Iris pigment epithelial cell (primary cell): ENCODE measurements at places on chromosomes 1 and 21.
A peak's percentile ranks its signal among the peaks of the same experiment; 100 is the strongest.

GRCh38 chr1:183033205-183033604 lies 10.0 kb downstream of the LAMC1 start:
- DNase-seq = no peak

- DNase-seq = no peak
These were observed 18.5 kb downstream of the RNASEL start for GRCh38 chr1:182570611-182570970.

GRCh38 chr1:219965285-219966070 lies 37.1 kb upstream of the SLC30A10 start:
- no peak for DNase-seq

- no peak for DNase-seq
These were observed 547 bp downstream of the FOXD2 start for GRCh38 chr1:47438165-47439016.

GRCh38 chr1:208231881-208232661 lies 12.1 kb downstream of the PLXNA2 start:
- peak; percentile 84 for DNase-seq

DNA sequence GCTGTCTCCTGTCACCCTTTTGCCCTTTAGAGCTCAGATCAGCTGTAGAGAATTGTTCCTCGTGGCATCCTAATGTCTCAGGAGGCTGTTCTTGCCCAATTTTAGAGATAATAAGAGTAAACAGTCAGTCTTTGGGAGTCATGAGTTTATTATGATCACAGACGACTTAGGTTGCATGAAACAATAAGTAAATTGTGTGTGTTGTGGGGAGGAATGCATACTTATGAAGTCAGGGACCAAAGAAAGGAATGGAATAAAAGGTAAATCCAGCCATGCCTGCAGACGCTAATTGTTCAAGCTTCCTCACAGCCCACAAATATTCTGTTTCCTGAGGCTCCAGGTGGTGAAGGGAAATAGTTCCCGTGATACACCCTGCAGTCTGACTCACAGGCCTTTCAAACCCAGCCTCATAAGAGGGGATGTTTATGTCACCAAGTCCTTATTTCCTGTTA lies 897 bp downstream of the EPHX4 start:
- DNase-seq = peak; percentile 58

- no peak for DNase-seq
These were observed 166.7 kb downstream of the CLIC6 start for GRCh38 chr21:34835526-34835925.

DNA sequence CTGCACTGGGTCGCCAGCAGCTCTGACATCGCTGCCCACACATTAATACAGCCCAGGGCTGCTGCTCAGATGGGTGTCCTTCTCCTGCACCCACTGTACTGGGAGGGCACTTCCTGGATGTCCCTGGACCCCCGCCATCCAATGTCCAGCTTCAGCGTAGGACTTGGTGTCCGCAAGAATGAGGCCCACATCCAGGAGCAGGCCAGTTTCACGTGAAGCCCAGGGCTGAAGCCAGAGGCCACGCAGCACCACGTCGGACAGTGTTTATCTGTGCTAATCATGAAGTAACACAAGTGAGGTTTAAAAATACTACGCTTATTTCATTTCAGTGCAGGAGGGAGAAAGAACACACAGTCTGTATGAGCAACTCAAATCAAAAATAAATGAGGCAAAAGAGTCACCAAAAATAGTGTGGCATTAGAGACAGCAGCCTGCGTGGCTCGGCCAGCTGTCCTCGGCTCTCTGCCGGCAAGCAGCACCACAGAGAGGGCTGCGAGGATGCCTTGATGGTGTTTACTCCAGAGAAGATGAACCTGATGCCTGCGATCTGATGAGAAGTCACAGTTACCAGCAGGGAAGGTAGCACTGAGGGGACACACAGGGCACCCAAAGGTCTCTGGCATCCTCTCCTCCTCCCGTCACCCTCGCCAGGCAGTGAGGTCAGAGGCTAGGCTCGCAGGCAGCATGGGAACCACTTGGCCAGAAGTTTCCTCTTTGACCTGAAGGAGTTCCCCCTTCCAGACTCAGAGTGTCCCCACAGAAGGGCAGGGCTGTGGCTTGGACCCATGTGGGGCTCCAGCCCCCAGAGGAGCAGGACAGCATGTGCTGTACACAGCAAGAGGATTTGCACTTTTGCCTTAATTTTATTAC lies 22.1 kb upstream of the NPHP4 start:
- DNase-seq = no peak

DNA sequence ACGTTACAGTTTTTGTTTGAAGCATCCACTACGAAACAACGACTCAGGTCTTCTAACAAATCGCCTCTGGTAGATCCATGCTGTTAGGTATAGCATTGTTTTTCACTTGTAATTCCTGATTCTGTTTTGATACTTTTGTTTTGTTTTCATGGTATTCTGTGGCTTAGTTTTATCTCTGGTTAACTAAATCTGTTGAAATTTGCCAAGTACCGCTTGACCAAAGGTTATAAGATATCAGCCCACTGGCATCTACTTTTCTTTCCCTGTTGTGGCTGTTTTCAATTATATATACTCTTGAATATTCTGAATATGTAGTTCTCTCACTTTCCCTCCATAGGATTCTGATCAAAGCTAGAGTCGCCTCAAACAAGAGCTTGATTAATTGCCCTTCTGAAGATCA lies 274.8 kb upstream of the C1orf105 start:
- no peak for DNase-seq

DNA sequence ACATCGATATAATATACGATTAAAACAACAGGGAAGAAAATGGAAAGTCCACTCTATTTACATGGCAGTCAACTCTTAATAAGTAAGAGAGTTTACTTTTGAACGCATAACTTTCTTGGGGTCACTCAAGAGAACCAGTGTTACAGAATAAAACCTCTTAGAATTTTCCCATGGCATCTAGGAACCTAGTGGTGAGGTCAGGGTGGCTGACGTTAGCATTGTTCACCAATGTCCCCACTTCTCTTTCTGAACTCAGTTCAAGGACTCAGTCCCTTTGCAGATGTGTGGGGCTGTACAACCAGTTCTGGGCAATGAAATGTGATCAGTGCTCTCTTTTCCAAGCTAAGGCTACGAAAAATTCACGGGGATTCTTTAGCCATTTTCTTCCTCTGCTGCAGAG lies 2.6 kb upstream of the RNF2 start:
- DNase-seq = no peak

- peak; percentile 19 for DNase-seq
These were observed 68.7 kb upstream of the LRIF1 start for GRCh38 chr1:111032295-111032897.

GRCh38 chr1:245288796-245289195 lies 134.0 kb downstream of the KIF26B start:
- DNase-seq = no peak

GRCh38 chr1:96792220-96792619 lies 70.6 kb downstream of the PTBP2 start:
- DNase-seq = no peak

DNA sequence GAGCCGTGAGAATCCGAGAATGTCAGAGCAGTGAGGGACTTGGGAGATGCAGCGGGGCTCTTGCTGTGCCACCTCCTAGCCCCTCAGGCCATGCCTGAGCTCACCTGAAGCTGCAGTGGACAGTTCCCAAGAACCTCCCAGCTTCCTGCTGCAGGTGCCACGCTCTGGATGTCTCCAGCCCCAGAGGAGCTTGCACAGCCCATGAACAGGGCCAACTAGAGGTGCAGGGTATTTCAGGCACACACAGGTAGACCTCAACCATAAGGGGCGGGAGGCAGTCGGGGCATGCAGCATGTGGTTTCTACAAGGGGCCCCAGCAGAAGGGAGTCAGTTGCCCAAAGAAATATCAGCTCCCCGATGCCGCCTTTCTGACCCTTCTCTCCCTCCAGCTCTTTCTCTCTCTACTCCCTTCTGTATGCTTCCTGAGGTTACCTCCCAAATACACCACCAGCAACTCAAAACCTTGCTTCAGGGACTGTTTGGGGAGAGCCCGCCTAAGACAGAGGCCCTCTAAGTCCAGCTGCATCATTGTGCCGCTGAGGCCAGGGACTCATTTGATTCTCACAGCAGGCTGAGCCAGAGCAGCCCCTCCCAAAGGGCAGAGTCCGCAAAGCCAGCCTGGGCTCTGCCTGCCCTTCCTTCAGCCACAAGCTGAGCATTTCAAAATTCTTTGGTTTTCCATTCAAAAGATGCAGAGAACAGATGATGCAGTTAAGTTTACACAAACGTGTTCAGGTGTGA lies 209.8 kb downstream of the MATN1 start:
- no peak for DNase-seq

GRCh38 chr1:244296447-244296846 lies 155.3 kb downstream of the ADSS2 start:
- no peak for DNase-seq

GRCh38 chr1:15577691-15578090 lies 7.2 kb downstream of the AGMAT start:
- DNase-seq = no peak

- DNase-seq = no peak
These were observed 2.4 kb downstream of the MCL1 start for GRCh38 chr1:150576794-150577556.

GRCh38 chr1:68495532-68495931 lies 1.4 kb downstream of the DEPDC1 start:
- DNase-seq = no peak

DNA sequence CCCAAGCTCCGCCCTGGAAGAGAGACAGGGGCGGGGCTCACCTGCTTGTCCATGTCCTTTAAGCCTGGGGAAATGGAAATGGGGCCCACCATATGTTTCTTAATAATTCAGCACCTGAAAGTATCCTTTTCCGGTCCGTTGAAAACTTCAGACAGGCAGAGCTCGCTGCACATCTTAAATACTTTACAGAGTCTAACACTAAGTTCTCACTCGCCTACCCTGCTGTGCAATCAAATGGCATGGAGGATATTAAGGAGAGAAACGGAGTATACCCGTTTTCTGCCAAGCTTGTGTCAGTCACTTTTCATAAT lies 467 bp upstream of the CC2D1B start:
- no peak for DNase-seq
